ENCODE measurements at places on chromosomes 6 and 20.

DNA sequence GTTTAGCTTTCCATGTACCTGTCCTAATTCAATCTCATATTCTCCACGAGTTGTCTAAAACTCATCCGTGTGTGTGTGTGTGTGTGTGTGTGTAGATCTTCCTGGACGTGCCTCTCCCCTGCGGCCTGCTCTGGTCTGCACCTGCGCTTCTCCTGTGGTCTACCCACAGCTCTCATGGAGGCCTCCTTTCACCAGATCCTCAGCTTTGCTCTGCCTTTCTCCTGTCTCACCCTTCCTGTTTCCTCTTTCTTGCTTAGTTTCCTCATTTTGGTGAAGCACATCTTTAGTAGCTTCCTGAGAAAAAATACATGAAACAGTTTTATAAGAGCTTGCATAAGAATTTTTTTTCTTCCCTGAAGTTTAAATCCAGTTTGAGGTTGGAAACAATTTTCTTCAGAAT is 18.1 kb downstream of the SLX4IP start:
- DNase-seq: no peak

- DNase-seq: no peak
Measured at GRCh38 chr20:48205786-48206185, 420.5 kb upstream of the SULF2 start.

DNA sequence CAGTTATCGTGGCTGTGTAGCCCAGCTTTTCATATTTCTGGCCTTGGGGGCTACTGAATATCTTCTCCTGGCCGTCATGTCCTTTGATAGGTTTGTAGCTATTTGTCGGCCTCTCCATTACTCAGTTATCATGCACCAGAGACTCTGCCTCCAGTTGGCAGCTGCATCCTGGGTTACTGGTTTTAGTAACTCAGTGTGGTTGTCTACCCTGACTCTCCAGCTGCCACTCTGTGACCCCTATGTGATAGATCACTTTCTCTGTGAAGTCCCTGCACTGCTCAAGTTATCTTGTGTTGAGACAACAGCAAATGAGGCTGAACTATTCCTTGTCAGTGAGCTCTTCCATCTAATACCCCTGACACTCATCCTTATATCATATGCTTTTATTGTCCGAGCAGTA is 475 bp downstream of the OR2B6 start:
- no peak for DNase-seq

DNA sequence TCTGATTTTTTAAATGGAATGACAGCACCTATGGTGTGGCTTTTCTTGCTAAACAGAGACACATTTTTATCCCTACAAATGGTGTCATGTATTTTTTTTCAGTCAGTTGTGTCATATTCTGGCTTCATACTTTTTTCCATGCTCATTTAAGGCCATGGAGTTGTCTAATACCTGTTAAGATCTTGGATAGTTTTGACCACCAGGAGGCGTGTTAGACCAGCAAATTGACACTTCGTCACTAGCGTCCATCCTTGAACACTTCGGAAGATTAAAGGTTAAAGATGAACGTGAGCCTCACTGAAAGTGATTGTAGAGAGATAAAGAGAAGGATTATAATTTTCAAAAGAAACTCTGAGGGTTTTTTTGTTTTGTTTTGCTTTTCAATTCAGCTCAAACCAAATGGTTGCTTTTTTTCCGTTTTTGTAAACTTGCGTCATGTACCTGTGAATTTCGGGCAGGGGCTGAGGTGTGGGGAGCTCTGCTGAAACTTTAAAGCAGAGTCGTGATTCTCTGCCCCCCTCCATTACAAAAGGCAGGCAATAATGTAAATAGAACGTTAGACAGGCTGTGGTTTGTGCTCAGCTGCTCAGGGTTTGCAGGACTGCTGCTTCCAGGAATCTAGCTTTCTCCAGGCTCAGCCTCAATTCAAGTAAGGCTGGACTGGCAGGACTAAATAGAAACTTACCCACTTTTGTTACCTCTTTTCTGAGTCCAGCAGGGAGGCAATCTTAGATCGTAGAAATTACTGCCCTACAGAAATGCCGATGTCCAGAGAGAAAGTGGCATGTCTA is 245.1 kb downstream of the FOXA2 start:
- DNase-seq: no peak

DNA sequence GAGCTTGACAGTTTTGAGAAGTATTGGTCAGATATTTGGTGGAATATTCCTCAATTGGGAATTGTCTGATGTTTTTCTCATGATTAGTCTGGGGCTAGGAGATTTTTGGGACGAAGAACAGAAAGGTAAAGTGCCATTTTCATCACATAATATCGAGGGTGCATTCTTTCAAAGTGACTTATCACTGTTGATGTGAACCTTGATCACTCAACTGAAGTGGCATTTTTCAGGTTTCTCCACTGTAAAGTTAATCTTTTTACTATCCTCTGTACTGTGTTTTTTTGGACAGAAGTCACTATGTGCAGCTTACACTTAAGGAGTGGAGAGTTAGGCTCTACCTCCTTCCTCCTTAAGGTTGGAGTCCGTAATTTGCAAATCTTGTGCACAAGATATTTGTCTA is 39.2 kb downstream of the PTCHD4 start:
- no peak for DNase-seq

GRCh38 chr6:151682922-151683321 is 124.6 kb upstream of the ESR1 start:
- DNase-seq: no peak

DNA sequence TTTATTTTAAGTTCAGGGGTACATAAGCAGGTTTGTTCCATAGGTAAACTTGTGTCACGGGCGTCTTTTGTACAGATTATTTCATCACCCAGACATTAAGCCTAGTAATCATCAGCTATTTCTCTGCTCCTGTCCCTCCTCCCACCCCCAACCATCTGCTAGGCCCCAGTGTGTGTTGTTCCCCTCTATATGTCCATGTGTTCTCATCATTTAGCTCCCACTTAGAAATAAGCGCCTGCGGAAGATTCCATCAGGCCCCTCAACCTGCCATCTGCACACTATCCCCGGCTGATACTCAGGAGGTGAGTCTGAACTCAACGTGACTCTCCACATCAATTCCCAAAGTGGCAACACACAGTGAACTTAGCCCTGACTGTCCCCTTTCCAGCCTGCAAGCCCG is 228.0 kb upstream of the SYNDIG1 start:
- no peak for DNase-seq

- no peak for DNase-seq
Measured at GRCh38 chr6:66699385-66699784, 992.4 kb upstream of the EYS start.

GRCh38 chr6:35230498-35230897 is 16.7 kb downstream of the SCUBE3 start:
- DNase-seq: no peak

DNA sequence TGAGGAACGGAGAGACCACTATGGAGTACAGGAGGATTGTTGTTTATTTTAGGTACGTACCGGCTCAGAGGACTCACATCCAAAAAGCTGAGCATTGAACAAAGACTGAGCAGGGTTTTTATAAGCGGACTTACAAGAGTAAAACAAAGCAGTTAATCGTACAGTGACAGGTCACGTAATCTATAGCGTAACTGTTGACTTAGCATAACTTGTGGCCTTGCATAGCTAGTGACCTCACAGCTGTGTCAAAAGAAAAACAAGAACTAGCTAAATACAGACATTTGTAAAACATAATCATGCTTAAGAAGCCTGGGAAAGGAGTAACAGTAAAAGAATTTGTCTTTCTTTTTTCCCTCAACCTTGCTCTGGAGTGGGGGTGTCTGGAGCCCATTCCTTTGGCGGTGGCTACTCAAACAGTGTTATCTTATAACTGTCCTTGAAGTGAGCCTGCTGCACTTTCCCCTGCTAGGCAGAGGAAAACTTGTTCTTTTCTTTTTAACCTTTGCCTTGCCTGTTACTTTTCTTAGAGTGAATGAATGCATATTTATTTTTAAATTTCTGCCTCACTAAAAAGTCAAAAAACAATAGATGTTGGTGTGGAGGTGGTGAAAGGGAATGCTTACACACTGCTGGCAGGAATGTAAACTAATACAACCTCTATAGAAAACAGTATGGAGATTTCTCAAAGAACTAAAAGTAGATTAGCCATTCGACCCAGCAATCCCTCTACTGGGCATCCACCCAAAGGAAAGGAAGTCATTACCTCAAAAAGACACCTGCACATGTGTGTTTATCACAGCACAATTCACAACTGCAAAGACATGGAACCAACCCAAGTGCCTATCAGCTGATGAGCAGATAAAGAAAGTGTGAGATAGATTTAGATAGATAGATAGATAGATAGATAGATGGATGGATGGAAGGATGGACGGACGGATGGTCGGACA is 109.0 kb downstream of the TAF4 start:
- DNase-seq: no peak

DNA sequence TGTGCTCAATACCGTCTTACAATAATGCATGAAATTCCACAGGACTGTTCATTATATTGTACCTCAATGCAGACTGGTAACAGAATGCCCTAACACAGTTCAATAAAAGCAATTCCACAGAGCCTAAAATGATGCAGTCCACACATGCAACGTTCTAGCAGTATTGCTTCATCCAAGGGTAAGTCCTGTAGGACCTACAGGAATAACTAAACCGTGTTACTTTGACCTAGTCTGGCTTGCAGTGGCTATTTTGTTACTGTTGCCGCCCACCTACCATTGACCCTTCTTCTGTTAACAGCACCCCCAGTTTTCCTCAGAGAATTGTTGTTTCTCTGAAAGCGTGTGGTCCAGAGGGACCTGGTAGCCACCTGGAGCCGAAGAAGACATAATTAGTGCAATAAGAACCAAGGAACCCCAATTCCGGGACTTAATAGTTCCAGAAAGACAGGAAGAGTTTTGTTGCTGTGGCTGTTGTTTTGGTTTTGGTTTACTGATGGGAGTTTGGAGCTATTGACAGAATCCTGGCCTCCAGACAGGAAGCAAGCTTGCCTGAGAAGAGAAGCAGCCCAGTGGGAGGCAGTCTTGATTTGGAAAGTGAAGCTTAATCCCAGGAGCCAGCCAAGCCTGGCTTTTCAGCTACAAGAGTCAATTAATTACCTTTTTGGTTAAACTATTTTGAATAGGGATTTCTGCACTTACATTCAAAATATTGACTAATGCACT is 91.3 kb downstream of the FRK start:
- DNase-seq: no peak

GRCh38 chr6:116447052-116447451 is 14.1 kb upstream of the CALHM6 start:
- no peak for DNase-seq

DNA sequence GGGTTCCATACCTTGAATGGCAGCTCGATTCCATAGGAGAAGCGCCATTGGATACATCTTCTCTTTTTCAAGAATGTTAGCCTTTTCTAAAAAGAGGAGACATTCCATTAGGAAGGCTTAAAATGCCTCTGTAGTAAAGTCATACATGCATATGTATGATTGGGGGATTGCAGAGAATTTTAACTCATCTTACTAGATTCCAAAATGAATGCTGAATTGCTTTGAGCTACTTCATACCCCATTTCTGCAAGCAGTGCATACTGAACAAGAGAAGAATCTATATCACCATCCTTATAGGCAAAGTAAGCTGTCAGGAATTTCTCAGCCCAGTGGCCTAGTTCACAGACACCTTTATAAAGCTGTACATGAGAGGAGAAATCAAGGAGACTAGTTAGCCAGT is 80.3 kb downstream of the NDUFAF5 start:
- DNase-seq: peak; percentile 19

GRCh38 chr6:166251655-166252054 is 56.5 kb downstream of the PRR18 start:
- DNase-seq: no peak

DNA sequence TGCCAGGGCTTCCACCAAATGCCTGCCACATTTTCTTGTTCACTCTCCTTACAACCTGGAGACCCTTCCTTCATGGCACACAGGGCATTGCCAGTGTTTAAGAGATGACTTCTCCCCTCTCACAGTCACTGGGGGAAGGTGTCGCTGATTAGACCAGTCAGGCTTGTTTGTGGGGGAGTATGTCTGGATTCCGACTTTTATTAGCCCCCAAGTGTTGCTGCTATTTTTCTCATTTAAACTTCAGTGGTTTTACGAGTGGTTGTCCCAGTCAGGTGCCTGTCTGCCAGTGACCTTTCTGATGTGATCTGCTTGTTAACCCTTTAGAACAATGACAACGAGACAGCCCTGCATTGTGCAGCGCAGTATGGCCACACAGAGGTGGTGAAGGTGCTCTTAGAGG is 92.3 kb downstream of the ANKS1A start:
- no peak for DNase-seq

DNA sequence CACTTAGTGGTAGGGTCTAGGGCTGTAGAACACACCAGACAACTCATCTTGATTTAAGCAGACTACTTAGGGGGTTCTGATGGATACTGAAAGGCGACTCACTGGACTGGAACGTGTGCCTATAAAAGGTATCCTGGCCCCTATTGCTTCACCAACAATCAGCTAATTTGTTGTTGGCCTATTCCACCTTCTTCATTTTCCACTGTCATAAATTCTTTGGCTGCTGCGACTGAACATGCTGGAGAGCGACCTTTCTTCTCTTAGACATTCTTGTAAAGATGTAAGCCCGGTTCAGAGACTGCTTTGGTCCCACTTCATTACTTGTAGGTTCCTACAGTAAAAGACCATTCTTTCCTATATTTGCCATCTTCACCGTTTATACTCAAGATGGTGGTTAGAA is 609.9 kb upstream of the CITED2 start:
- no peak for DNase-seq

GRCh38 chr6:43575105-43575771 is 600 bp downstream of the XPO5 start:
- DNase-seq: peak; percentile 27

GRCh38 chr20:63071541-63072181 is 64.9 kb upstream of the BHLHE23 start:
- no peak for DNase-seq

DNA sequence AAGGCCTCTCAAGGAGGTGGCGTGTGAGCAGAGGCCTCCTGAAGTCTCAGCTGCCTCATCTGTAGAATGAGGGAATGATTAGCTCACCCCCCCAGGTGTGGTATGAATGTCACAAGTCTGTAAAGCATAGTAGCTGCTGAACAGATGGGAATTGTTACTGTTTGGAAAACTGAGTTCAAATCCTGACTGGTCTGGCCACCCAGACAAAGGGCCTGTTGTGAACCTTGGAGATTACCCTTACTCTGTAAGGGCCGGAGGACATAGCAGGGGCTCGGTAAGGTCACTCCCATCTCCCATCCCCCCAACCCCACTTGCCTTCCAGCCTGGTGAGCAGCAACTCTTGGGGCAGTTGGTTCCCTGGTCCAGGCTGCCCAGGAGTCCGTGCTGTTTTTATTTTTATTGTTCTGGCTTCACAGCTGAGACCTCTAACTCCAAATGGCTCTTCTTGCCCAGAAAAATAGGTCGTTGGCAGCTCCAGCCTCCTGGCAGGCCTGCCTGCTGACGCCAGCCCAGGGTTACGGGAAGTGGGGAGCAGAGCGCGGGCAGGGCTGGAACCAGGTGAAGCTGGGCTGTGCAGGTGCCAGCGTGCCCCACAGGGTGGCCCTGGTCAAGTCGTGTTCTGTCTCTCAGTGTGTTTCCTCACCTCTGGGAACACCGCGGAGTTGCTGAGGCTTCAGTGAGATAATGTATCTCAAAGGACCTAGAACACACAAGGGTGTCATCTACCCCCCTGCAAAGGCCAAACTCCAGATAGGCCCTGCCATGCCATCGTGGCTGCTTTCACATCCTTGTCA is 4.5 kb upstream of the SIRPA start:
- DNase-seq: no peak

- DNase-seq: peak; percentile 86
Measured at GRCh38 chr6:135535989-135536414, 38.5 kb upstream of the AHI1 start.

GRCh38 chr6:16819752-16820151 is 58.5 kb upstream of the ATXN1 start:
- no peak for DNase-seq

Data from HS-27A (cell line).